Activated CD8-positive, alpha-beta memory T cell treated with anti-CD3 and anti-CD28 coated beads, Interleukin-2, amount 50 U/mL, for 4 hours (primary cell): ENCODE measurements at places on chromosomes 12 and 14.

GRCh38 chr14:78848234-78848820, 678.2 kb downstream of the NRXN3 start:
- no peak for DNase-seq

DNA sequence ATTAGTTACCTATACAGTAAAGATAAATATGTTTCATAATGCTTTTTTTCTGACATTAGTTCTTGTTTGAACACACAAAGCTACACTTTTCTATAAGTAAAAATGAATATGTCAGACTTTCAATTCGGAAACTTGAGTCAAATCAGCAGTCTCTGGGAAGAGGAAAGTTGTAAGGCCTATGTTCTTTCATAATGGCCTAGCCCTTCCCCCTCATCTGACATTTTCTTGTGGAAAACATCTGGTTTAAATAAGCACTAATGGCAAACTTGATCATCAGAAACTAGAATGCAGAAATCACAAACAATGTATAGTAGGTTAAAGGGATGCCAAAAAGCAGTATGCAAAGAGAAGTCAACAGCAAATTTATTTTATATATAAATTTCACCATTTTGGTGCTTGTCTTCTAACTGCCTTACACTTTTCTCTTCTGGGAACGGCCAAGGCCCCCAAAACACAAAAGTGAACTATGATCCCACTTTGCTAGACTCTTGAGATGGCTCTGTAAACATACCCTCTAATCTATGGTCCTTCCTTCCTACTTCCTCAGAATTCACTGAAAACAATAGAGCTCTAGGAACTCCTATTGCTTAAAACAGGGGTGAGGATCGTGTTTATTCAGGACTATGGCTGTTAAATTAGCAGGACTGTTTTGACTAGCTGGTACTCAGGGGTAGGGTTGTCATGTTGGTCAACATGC, 444.1 kb downstream of the RAD51B start:
- no peak for DNase-seq

- DNase-seq: no peak
Observed at GRCh38 chr12:129067491-129067890, 214.2 kb downstream of the GLT1D1 start.

GRCh38 chr12:12718381-12718759, 1.2 kb downstream of the CDKN1B start:
- DNase-seq: peak; percentile 20

- DNase-seq: no peak
Observed at GRCh38 chr14:70716958-70717357, 75.2 kb downstream of the TTC9 start.

DNA sequence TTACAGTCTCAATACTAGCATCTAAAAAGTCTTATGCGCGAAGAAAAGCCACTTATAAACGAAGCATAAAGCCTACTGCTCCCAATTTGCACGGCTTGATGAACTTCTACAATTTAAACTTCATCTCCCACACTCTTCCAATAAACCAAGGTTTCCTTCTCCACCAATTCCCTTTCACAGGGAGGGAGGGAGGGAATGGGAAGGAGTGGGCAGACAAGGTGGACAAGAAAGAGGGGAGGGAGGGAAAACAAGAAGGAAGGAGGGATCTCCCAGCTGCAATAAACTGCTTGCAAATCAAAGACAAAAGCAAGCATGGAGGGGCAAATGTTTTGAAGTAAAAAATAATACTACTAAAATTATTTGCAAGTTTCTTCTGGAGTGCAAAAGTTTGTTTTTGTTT, 64.5 kb downstream of the MED13L start:
- DNase-seq: no peak

DNA sequence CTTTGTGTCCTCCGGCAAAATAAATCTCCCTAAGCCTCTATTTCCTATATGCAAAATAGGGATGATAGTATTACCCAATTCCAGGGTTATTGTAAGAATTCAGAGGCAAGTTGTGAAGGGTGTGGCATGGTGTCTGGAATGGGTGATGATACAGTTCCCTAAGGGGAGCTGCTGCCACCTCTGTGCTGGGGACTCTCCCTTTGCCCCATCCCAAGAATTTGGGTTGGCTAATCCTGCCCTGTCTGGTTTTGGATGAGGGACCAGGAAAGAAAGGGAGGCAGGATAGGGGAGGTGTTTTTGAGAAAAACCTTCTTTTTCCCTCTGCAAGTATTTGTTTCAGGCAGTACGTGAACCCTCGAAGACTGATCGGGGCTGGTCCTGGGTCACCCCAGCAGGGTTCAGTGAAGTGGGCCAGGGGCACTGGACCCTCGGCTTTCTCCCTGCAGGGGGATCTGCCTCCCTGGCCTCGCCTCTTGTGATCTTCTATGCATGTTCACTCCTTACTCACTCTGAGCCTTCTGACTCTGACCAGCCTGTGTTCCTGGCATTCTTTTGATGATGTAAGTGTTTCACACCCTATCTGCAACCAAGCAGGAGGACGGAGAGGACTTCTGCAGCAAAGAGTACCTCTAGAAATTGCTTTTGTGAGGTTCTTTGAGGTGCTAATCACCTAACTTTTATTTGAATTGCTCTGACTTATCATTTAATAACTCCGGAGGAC, 60.8 kb downstream of the RASSF3 start:
- DNase-seq: no peak

DNA sequence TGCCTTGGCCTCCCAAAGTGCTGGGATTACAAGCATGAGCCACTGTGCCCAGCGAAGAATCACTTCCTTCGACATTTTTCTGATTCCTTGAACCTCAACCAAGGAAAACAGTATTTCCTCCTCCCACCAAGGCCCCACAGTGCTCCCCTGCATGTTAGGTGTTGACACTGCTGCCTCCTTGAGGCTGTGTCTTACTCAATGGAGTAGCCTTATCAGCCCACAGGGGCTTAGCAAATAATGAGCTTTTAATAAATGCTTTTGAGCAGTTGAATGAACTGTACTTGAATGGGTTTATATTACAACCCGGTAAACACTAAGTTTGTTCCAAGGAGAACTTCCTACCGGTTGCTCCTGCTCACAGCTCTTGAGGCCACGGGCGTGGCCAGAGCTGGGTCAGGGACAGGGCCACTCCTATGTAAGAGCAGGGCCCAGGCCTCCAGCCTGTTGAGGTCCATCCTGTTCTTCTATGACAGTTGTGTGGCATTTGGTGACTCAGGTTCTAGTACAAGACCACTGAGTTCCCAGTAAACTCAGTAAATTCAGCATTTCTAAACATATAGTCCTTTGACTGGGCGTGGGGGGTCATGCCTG, 36.8 kb upstream of the TUBA1A start:
- DNase-seq: no peak

GRCh38 chr14:26926585-26926984, 328.8 kb upstream of the NOVA1 start:
- no peak for DNase-seq

GRCh38 chr14:92440345-92441003, 73.1 kb upstream of the RIN3 start:
- no peak for DNase-seq

- DNase-seq: no peak
Observed at GRCh38 chr12:64616201-64616600, 5.9 kb downstream of the RASSF3 start.

DNA sequence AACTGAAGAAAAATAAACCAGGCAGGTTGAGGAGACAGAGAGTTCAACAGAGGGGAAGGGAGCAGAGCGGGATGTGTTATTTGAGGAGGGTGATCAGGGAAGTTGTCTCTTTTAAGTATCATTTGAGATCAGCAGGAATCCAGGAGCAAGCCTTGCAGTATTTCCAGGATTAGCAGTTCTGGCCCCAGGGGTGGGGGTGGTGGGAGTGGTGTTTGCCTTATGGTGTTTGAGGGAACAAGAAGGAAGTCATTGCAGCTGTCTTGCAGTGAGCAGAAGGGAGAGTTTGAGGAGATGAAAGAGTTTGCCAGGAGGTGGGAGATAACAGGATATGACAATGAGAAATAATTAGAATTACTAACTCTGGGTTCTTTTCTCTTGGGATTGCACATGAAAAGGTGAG, 418.6 kb downstream of the NELL2 start:
- no peak for DNase-seq

DNA sequence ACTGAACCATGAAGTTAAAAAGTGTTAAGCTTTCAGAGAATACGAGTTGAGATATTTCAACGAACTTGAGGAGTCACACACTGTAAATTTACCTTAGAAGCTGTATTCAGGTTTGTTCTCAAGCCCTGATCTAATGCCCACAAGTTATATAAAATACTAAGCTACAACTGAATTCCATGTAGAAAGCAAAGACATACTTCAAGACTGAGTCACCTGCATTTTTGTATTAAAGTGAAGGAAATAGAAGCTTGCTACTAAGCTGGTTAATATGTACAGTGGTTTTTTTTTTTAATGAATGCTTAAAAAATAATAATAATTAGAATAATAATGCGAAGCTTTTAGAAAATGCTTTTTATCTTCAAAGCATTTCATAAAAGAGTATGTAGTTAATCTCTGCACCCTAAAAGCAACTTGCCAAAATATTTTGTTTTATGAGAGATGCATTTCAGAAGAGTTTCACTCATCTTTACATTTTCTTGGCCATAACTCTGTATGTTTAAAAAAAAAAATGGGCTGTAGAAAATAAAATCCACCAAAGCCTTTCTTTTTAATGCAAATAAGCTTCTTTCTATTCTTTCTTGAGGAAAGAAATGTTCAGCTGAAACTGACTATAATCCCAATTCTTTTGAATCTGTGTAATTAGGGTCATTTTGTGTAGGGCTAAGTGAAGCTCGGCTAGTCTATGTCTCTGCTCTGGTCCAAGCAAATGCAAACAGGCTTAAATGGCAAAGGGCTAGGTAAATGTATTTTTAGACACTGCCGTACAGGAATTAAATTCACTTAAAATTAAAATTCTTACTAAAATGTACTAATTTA, 1047.5 kb upstream of the FLRT2 start:
- DNase-seq: no peak

- no peak for DNase-seq
Observed at GRCh38 chr12:77218278-77218677, 152.9 kb upstream of the E2F7 start.

- DNase-seq: no peak
Observed at GRCh38 chr12:93853698-93854478, 176.7 kb downstream of the CRADD start.

DNA sequence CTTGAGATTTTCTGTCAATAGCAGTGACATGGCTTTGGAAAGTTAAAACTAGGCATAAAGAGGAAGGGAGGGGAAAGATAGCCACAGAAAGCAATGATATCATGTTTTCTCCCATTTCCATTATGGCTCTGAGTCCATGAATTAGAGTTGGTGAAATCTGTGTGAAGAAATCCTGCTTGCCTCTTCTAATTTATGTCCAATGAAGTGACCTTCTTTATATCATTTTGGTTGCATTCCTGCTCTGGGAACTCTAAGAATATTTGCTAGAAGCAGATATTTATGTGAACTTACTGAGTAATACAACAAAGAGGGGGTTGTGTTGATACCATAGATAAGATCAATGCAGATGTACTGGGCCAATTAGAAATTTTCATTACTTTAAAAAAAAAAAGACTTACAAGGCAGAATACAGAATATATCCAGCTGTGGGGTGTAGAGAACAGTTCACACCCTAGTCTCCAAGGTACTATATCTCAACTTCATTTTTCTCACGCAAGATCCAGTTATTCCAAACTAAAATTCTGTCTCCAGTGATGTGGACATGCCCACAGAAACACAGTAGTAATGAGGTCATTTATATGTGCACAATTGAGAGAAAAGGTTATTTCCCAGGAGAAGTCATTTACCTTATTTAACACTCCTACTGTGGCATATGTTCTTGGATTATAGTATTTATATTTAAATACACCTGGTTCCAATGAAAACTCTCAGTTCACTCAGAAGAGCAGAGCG, 51.5 kb upstream of the KCNJ8 start:
- no peak for DNase-seq

DNA sequence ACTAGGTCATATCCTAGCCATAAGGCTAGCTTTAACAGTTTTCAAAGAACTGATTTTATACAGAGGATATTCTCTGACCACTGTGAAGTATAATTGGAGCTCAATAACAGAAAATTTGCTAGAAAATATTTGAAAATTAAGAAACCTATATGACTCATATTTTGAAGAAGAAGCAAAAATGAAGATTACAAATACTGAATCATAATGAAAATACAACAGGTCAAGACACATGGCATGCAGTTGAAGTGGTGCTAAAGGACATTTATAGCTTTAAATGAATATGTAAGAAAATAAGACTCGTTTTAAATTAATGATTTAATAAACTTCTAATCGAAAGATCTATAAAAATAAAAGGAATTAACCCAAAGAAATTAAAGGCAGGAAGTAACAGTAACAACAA, 1234.6 kb downstream of the SLC16A7 start:
- DNase-seq: no peak

DNA sequence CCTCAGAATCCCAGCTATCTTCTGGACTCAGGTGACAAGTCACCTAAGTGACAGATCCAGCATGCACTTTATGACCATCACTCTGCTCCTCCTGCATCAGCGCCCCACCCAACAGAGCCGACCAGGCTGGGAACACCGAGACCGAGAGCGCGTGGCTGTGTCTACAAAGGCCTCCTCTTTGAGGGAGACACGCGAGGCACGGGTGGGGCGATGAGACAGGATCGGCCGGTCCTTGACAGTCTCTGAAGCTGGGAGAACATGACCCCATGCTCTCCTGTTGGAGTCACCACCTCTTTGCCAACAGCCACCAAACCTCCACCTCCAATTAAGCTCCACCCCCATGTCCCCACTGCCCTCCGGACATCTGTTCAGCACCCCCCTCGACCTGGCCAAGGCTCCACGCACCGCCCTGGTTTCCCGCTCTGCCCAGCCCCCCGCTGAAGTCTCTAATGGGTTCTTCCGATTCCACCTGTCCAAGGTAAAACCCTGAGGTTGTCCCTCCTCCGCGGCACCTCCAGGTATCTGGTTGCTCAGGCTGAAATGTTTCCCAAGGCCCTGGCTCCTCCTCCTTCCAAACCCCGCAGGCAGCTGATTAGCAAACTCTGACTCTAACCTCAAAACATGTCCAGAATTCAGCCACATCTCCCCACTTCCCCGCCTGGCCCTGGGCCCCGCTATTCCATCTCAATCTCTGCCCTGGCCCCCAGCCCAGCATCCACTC, 31.5 kb downstream of the HSP90AA1 start:
- DNase-seq: no peak

- peak; percentile 65 for DNase-seq
Observed at GRCh38 chr14:68862954-68863594, 70.2 kb upstream of the ZFP36L1 start.

DNA sequence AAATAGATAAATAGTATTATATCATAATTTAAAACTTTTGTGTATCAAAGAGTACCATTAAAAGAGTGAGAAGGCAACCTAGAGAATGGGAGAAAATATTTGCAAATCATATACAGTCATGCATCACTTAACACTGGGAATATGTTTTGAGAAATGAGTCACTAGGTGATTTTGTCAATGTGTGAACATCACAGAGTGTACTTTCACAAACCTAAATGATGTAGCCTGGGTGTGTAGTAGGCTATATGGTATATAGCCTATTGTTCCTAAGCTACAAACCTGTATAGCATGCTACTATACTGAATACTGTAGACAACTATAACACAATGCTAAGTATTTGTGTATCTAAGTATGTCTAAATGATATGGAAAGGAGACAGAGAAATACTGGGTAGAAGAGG, 48.0 kb upstream of the ARID2 start:
- DNase-seq: no peak
